Glomerular endothelial cell (primary cell): ENCODE measurements at places on chromosomes 13 and 19.

GRCh38 chr13:50243931-50244330 lies 228.7 kb downstream of the KCNRG start:
- DNase-seq: no peak

GRCh38 chr13:23268441-23268840 lies 87.7 kb downstream of the SGCG start:
- no peak for DNase-seq

DNA sequence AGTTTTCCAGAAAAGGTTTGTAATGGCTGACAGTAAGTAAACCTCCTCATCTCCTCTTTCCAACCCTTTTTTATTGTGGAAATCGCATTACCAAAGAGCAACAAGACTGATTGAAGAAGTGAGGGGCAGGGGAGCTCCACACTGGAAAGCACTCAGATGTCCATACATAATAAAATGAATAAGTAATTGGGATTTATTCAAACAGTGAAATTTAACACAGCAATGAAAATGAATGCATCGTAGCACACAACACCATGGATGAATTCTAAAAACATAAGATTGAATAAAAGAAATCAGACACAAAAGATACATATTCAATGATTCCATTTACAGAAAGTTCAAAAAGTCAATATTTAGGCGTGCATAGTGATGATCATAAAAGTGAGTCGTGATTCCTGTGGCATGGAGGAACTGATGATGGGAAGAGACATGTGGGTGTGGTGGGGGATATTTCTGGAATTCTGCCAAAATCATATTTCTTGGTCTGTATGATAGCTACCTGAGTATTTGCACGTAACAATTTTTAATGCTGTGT lies 18.8 kb downstream of the FAM216B start:
- DNase-seq: no peak

DNA sequence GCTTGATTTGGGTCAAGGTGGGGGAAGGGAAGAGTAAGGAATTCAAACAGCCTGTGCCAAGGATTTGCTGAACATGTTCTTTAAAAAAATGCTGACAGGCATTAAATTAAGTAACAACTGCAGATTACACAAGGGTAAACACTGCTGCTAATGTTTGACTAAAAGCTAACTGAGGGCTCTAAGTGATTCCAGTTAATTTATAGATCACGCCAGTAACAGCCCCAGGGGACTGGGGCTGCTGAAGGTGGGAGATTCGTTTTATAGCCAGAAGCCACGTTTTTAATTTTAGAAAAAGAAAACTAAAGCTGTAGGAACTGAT lies 321.7 kb downstream of the DLEU7 start:
- DNase-seq: no peak

DNA sequence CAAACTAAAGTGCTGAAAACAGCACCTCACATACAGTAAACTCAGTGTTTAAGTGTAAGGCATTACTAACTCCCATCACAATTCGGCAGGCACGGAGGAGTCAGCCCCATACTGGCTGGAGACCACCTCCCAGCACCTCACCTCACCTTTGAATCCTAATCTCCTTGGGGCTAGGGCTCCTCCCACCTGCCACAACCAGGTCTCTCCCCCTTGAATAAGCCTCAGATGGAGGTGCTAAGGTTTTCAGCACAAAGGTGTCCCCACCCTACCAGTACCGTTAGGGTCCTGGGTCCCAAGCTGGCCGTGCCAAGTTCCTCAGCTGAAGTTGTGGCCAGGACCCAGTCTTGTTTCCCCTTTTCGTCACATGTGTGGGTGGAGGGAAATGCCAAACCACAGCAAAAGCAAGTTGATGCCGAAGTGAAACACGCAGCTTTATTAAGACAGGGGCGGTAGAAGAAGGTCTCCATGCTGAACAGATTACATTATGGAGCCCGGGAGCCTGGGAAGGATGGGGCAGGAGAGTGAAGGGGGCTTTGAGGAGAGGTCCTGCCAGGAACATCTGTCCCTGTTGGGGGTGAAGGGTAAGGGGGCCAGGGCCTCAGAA lies at the start of gene IGFLR1:
Gene IGFLR1 (minus strand): TSS at position 332 of the 604 bp plus-strand sequence. CDS start 1,272 bp downstream, outside the sequence.
- no peak for DNase-seq

- no peak for DNase-seq
These were observed 66.7 kb downstream of the SIPA1L3 start for GRCh38 chr19:37973666-37974065.

DNA sequence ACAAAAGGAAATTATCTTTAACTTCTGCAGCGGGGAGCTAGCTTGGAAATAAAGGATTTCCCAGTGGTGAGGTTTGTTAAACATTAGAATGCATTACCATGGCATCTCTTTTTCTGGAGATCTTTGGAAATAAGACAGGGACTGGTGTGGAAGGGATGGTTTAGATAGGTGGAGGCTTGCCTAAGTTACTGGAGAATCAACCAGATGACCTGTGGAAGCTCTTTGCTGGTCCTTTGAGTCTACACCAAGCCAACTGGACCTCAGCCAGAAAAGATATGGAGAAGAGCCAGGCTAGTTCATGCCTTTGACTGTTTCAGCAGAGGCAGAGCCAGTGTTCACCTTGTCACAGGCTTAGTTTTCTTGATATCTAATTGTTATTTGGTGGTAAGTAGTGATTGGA lies 134.7 kb downstream of the KCNRG start:
- DNase-seq: no peak

DNA sequence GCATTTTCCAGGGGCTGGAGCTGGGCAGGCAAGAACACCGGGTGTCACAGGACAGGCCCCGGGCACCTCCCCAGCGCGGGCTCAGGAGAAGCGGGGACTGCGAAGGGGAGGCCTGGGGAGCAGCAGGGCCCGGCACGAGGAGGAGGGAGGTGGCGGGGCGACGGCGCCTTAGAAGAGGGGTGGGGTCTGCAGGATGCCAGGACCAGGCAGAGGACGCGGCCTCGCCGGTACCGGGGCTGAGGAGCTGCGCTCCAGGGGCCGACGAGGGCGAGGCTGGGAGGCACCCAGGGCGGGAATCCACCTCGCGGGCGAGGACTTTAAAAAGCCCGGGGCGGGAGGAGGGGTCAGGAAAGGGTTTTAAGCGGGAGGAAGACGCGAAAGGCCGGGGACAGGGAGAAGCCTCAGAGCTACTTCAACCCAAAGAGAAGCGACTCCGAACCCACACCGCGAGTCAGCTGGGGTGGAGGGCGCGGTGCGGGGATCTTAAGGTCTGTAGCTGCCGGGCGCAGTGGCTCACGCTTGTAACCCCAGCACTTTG lies 665 bp downstream of the ZNF347 start:
- DNase-seq: no peak

- DNase-seq: no peak
These were observed 25.7 kb downstream of the SH3GL1 start for GRCh38 chr19:4374498-4375163.

DNA sequence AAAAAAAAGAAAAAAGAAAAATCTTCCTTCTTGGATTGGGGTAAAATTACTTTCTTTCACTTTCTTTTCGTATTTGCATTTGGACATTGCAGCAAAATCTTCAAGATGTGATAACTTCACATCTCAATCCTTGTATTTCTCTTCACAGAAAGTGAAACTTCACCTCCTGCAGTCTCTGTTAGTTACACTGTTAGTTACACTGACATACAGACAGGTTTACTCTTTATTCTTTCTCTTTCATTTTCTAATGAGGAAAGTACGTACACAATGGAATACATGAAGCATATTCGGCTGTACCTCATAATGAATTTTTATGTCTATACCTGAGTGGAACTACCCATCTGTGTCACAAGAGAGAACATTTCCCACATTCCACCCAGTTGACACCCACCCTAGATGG lies 459.1 kb upstream of the GPC6 start:
- DNase-seq: no peak

DNA sequence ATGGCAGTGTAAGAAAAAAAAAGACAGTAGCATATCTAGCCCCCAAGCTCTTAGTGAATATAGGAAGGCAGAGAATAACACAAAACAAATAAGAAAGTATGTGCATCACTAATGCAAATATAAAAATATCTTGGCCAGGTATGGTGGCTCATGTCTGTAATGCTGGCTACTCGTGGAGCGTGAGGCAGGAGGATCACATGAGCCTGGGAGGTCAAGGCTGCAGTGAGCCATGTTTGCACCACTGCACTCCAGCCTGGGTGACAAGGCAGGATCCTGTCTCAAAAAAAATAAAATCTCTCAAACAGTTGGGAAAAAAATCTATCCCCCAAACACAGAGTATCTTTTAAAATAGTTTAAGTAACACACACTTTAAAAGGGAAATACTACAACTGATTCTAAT lies 17.4 kb downstream of the SPART start:
- no peak for DNase-seq

DNA sequence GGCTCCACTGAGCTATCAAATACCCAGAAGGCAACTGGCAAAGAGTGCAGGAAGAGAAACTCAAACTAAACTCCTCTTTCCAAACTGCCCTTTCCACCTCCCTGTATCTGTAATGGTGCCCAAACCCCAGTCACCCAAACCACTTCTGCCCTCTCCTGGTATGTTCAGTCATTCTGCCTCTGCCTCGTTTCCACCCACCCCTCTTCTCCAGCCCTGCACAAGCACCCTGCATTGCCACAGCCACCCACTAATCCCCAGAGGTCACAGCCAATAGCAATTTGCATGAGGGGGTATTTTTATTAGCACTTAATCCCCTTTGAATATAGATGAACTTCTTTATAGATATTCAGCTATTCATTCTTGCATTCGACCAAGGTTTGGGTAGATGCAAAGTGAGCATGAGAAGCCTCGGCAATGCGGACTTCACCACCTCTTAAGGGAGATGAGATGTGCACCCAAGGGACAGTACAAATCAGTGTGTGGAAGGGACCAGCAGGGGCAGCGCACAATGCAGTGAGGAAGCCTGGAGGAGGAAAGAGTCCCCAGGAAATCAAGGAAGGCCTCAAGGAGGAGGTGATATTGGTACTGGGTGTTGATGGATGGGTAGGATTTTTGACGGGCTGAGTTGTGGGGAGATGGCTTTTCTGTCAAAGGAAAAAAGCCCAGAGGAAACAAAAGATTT lies 12.4 kb downstream of the TMEM272 start:
- no peak for DNase-seq

DNA sequence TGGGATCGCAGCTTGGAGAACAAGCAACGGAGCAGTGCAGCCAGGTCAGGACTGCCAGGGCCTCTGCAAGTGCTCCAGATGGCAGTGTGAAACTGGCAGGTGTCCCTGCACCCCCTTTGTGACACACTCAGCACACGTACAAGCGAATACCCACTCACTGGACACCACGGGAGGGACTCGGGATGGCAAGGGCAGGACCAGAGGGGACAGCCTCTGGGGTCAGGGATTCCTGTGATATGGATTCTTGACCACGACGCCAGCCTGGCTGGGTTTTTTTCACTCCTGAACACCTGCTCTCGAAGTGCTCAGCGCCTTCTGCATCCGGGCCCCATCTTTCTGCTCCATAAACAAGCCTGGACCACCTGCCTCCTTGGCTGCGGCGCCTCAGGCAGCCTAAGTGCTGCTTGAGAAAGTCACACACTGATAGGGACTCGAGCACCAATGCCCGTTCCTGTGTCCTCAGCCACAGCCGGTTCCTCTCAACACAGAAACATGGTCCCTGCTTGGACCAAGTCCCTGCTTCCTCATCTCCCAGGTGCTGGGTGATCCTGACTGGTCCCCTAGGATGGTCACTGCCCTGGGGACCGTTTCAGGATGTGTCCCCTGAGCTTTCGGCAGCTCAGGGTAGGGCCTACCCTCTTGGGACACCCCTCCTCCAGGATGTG lies 22.0 kb downstream of the ELAVL1 start:
- DNase-seq: no peak

GRCh38 chr19:41796901-41797300 lies 514 bp downstream of the CEACAM3 start:
- no peak for DNase-seq
